Stimulated activated CD4-positive, alpha-beta T cell treated with anti-CD3 and anti-CD28 coated beads, Interleukin-1b, Interleukin-23, amount 100 ng/mL, for 24 hours (primary cell): ENCODE measurements at places on chromosomes 7 and 10.

DNA sequence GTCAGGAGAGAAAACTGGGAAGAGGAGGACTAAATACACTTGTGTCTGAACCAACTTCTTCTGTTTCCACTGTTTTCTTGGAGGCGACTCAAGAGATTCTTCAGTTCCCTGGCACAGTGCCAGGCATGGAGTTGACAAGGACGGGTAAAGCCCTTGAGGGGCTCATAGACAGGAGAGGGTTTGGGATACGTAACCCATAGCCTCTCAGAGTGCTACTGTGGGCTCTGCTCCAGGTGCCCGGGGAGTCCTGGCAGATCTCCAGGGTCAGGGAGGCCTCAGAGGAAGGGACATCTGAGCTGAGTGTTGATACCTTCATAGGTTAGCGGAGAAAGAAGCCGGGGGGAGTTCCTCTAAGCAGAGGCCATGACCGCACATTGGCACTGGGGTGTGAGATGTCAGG is 42.0 kb downstream of the GALNT17 start:
- no peak for DNase-seq

GRCh38 chr10:99870123-99870730 is 87.8 kb downstream of the ABCC2 start:
- DNase-seq: no peak

- no peak for DNase-seq
These were observed 110.0 kb upstream of the SFMBT2 start for GRCh38 chr10:7520507-7521485.

- DNase-seq: no peak
These were observed 104.0 kb downstream of the CPXM2 start for GRCh38 chr10:123787566-123787965.

- DNase-seq: no peak
These were observed 51.4 kb downstream of the HECW1 start for GRCh38 chr7:43163885-43164284.

GRCh38 chr10:5036511-5036910 is 32.9 kb upstream of the AKR1C2 start:
- no peak for DNase-seq

GRCh38 chr7:11591943-11592342 is 240.1 kb downstream of the THSD7A start:
- no peak for DNase-seq
